ENCODE measurements at places on chromosomes 1 and 21.

- DNase-seq: no peak
Observed at GRCh38 chr1:225146478-225146877, 217.0 kb downstream of the DNAH14 start.

- no peak for DNase-seq
Observed at GRCh38 chr1:42128964-42129363, 24.2 kb upstream of the GUCA2B start.

DNA sequence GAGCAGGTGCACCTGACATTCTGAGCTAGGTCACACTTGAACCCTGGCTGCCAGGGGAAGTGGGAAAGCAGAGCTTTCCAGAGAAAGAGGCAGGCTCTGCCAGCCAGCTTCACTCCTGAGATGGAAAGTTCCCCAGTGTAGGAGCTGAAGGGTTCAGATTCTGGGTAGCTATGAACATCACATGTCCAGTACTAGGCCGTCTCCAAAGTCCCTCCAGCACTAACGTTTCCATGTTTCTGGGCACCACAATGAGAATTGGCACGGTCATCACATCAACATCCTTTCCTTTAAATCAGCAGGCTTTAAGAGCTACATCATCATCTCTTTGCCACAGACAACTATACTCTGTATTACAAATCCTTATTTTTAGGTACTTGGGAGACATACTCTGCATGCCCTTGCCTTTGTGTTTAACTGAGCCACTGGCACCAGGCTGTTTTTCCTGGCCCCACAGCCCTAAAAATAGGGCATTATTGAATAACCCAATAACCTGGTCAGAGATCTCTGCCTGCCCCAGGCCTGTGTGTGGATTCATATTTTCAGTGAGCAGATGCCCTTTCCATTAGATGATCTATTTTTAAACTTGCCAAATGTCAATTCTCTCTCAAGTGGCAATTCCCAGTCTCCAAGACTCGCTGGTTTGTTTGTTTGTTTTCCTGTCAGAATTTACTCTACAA is 35.4 kb upstream of the USP24 start:
- no peak for DNase-seq

- DNase-seq: no peak
Observed at GRCh38 chr1:64685765-64686341, 59.0 kb upstream of the RAVER2 start.

GRCh38 chr1:219965285-219966070 is 37.1 kb upstream of the SLC30A10 start:
- no peak for DNase-seq

DNA sequence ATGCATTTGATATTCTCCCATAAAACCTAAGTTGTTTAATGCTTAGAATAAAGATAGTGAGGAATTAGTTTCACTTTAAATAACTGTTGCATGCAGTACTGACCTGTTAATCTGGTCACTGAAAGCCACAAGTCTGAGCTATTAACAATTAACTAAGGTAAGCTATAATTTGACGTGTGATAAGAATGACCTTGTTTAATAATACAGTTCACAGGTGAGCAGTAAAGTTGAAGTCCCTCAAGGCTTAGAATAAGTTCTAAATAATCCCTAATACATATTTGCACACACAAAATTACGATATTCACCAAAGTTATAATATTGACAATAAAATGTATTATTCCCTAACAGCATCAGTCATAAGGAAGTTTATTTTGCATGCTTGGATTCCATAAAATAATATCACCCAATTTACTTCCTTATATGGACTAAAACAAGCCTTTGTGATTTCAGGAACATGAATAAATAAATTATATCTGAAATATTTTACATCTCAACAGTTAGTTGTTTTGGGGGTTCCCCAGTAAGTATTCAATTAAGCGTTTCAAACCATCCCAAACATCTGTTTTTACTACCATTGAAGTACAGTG is 70.6 kb upstream of the CHRM3 start:
- DNase-seq: no peak

- DNase-seq: no peak
Observed at GRCh38 chr1:15626269-15626950, 9.2 kb downstream of the DDI2 start.

GRCh38 chr1:56978819-56979218 is 13.0 kb upstream of the C8B start:
- no peak for DNase-seq

Measured in CD4-positive, CD25-positive, alpha-beta regulatory T cell (primary cell).